Stimulated activated naive CD4-positive, alpha-beta T cell (primary cell): ENCODE measurements at places on chromosomes 12 and 14.

DNA sequence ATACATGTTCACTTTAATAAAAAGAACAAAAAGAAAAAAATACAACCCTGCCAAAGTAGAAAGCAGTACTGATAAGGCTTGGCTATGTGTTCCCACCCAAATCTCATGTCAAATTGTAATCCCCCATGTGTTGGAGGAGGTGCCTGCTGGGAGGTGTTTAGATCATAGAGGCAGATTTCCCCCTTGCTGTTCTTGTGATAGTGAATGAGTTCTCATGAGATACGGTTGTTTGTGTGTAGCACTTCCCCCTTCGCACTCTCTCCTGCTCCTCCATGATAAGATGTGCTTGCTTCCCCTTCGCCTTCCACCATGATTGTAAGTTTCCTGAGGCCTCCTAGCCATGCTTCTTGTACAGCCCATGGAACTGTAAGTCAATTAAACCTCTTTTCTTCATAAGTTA, 59.9 kb downstream of the USP15 start:
- no peak for DNase-seq

DNA sequence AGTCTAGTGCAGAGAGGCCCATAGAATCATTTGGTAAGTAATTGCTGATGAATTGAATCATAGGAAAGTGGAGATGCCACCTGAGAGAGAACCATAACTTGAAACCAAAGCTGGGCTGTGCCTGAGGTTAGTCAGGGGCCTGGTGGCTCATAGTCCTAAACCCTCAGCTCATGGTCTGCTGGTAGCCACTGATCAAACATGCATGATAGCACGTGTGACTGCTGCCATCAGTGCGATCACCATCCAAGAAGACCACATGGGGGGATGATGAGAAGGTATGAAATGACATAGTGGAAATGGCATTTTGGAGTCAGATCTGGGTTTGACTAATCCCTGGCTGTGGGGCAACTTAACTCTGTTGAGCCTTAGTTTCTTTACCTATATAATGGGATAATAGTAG, 190.5 kb downstream of the CACNA1C start:
- DNase-seq = no peak

DNA sequence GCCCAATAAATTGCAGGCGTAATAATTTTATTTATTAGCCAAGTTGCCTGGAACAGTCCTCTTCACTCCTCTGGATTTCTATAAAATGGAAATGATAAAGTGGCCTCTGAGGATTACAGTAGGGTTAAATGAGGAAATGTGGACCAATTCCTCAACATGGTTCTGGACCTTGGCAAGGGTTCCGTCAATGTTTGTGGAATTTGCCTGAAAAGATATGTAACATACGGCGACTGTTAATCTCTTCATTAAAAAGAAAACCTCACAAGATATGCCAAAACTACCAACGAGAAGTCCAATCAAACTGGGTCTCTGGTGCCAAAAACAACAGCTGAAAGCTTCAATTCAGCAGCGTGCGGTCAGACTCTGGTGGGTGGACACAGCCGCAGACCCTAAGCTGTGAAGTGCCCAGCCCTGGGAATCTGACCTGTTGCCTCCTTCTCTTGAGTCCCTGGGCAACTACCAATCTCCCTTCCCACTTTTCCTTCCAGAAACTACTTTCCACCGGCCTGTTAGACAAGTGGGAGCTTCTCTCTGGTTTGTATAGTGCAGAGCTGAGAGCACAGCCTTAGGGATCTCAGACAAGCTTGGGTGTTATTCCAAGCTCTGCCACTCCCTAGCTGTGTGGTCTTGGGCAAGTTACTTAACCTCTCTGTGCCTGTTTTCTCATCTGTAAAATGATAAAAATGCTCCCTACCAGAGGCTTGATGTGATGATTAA, 190.5 kb upstream of the GSC start:
- DNase-seq = no peak

DNA sequence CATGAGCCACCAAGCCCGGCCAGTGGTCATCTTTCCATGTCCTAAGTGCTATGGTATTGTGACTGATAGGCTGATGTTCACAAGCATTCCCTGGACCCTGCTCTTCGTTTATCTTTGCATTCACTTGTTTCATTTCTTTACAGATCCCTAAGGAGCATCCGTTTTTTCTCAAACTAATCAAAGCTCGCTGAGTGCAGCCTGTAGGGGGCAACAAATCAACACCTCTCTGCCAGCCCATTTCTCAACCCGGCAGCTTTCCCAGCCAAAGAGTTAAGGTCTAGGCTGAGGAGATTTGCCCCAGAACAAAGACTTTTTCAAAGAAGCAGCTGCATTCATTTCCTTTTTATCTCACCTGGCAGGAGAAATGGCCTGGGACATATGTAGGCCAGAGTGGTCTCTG, 12.1 kb downstream of the SIRT4 start:
- no peak for DNase-seq

DNA sequence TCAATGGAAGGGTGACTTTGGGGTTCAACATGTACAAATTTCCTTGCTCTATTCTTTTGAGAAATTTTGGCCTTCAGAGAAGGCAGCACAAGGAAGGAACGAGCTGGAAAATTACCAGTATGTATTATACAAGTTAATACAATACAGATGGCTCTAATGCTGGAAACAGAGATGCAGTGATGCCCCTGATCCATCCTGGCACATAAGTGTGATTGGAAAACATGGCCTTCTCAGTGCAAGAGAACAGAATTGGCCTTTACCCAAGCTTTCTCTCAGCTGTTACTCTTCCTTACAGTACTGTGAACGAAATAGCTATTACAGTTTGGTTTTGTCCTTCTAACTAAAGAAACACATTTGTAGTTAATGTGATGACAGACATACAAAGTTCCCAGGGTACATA, 102.5 kb upstream of the GPHB5 start:
- DNase-seq = no peak

DNA sequence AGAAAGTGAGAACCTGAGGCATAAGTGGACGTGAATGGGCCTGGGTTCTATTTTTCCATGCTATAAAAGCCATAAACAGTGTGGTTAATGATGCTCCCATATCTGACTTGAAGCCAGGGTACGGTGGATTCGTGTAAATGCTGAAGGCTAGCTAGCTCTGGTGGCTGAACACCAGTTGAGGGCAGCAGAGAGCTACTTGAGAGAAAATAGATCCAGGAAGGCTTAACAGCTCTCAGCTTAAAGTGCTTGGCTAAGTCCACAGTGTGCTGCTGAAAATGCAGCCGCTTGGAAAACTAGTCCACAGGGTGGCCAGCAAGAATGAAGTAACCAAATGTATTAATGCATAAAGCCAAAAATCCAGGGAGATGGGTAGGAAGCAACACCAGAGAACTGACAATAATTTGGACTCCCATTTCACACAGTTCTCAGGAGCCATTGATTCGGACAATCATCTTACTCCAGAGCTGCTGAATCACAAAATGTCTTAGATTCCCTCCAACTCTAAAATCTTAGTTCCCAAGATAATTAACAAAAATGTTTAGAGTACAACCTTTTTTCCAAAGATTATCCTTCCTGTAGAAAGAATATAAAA, 15.0 kb upstream of the FOXG1 start:
- no peak for DNase-seq

GRCh38 chr14:87494010-87494409, 499.0 kb downstream of the GALC start:
- DNase-seq = no peak

- DNase-seq = no peak
Observed at GRCh38 chr14:105783707-105784106, 257.3 kb downstream of the TMEM121 start.

GRCh38 chr14:37591941-37592481, 3.0 kb downstream of the FOXA1 start:
- no peak for DNase-seq

DNA sequence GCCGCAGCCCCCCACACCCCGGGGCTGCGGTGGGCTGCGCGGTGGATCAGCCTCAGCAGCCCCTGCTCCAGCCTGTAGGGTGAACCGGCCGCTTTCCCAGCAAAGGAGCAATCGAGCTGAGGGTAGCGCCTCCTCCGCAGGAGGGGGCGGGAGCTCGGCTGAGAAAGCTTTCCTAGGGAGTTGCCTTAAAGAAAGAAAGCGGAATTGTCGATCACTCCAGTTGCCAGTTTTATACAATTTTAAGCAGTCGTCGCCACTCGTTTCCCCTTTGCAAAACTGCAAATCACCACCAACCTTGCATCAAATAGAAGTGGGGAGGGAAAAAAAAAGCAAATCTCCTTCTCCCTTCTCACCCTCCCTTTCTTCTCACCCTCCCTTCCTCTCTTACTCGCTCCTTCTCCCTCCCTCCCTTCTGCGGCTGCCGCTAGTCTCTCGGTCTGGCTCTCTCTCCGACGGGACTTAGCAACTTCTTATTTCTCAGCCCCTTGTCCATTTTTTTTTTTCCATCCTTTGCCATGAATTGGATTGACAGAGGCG, at the start of gene PDE3A:
TSS of gene PDE3A (plus strand) at position 424 of the 537 bp plus-strand sequence. CDS start 748 bp downstream, outside the sequence.
- no peak for DNase-seq

DNA sequence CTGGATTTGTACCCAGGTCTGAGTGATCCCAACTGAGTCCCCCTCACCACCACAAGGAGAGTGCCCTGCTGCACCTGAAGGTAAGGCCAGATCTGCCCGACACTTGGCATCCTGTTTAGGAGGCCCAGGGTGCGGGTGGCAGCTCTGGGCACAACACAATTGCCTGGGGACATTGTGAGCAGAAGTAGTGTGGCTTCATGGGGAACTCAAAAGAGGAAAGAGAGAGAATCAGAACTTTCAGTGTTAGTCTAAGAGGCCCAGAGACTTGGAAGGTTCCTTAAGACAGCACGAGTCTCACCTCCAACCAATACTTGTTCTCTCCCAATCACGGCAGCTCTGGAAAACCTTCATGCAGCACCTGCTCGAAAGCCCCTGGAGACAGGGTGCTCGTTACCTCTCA, 6.6 kb upstream of the SLC8B1 start:
- DNase-seq = no peak

GRCh38 chr12:101866615-101867373, 10.6 kb upstream of the DRAM1 start:
- DNase-seq = no peak

- no peak for DNase-seq
Observed at GRCh38 chr14:70254476-70254961, 65.8 kb upstream of the SLC8A3 start.

GRCh38 chr14:47857646-47858045, 182.2 kb upstream of the MDGA2 start:
- no peak for DNase-seq

GRCh38 chr14:94161058-94161457, 13.1 kb upstream of the PPP4R4 start:
- DNase-seq = peak; percentile 18

DNA sequence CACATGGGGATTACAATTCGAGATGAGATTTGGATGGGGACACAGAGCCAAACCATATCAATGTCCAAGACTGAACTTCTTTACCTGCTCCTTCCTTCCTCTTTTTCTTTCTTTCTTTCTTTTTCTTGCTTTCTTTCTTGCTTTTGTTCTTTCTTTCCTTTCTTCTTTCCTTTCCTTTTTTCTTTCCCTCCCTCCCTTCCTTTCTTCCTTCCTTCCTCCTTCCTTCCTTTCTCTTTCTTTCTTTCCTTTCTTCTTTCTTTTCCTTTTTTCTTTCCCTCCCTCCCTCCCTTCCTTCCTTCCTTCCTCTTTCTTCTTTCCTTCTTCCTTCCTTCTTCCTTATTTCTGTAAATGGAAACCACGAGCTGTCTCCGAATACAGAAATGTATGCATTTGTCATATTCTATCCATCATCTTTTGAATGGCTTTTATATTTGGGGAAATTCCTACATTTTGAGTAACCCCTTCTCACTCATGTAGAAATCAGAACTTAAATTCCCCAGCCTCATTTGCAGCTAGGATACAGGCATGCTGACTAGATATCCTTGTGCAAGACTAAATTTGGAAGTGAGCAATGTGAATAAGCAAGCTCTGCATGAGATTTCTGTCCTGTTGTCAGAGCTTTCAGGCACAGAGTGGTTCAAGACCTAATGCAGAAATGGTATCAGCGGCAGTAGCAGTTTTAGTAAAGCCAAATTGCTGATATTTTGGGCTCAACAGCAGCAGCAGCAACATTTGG, 11.5 kb downstream of the GPR33 start:
- DNase-seq = no peak

- DNase-seq = no peak
Observed at GRCh38 chr12:116990971-116991966, 80.5 kb downstream of the FBXW8 start.
